ENCODE measurements at places on chromosomes 7 and 10.
A peak's percentile ranks its signal among the peaks of the same experiment; 100 is the strongest.

GRCh38 chr7:133846203-133846945 is 280.8 kb upstream of the LRGUK start:
- no peak for DNase-seq

DNA sequence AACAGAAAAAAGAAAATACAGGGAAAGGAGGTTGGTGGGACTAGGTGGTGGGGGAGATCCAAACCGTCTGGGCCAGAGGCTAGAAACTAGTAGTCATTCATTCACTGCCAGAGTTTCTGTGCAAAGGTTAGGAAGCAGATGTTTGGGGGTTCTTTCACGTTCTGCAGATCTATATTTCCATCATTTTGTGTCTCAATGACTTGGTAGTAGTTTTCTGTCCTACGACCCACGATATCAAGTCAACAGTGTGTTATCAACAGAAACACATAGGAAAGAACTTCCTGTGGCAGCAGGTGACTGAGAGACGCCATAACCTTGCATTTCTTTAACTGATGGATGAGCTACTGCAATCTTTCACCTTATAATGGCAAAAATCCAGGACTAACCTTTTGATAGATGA is 1.8 kb downstream of the CEP55 start:
- DNase-seq = no peak

- DNase-seq = no peak
Measured at GRCh38 chr7:134777908-134778580, 1.4 kb upstream of the CALD1 start.

DNA sequence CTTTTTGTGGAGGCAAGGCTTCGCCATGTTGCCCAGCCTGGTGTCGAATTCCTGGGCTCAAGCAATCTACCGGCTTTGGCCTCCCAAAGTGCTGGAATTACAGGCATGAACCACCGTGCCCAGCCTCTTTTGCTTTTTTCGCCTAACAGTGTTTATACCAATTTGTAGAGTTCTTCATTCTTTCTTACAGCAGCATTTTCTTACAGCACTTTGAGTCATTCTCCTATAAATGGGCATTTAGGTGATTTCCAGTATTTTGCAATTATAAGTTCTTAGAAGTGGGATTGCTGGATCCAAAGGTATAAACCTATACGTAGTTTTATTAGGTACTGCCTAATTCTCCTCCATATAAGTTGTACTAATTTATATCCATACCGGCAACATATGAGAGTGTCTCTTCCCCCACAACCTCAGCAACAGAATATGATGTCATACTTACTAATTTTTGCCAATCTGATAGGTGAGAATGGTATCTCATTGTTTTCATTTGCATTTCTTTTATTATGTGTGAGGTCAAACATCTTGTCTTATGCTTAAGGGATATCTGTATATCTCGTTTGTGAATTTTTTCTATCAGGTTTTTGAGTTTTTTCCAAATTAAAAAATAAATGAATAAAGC is 39.1 kb downstream of the SUFU start:
- no peak for DNase-seq

DNA sequence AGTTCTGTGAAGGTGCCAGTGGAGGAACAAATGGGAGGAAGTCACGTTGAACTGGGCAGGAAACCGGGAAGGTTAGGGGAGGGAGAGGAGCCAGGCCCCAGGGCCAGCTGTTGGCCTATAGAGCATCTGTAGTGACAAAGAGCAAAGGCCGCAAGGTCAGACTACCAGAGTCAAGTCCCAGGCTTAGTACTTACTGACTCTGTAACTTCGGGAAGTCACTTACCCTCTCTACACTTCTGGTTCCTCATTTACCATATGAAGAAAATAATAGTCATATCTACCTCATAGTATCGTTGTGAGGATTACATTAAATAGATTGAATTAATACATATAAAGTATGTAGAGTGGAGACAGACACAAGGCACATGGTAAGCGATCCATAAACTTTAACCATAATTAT is 101.8 kb upstream of the FZD1 start:
- no peak for DNase-seq

GRCh38 chr7:30927559-30927958 is 15.9 kb downstream of the AQP1 start:
- no peak for DNase-seq

DNA sequence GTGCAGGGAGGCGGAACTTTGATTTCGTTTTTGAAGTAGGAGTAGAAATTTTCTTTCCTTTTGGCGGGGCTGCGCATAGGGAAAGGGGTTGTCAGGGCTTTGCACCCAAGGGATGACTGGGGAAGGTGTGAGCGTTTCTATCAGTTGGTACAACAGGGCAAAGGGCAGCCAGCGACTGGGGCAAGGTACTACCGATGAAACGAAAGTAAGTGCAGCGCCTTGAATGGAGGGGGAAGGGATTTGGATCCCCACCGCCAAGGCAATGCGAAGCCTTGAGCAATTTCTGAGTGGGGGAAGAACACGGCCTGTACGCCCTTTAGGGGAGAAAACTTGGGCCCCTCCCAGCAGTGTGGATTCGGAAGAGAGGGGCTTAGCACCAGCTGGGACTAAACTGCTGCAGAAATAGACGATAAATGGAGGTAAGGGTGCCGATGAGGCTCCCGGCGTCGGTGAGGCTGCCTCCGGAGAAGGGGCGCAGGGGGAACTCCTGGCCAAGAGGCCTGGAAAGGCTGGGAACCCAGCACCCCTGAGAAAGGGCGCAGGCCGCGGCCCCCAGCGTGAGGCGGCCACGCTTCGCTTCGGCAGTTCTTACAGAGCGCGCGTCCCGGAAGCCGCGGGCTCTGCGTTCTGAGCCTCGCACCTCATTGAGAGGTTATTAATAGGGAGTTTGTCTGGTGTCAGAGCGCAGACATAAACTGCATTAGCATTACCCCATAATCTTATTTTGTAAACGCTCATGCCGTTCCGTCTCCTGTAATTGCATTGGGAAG is 10.0 kb upstream of the TLX1 start:
- peak; percentile 32 for DNase-seq

DNA sequence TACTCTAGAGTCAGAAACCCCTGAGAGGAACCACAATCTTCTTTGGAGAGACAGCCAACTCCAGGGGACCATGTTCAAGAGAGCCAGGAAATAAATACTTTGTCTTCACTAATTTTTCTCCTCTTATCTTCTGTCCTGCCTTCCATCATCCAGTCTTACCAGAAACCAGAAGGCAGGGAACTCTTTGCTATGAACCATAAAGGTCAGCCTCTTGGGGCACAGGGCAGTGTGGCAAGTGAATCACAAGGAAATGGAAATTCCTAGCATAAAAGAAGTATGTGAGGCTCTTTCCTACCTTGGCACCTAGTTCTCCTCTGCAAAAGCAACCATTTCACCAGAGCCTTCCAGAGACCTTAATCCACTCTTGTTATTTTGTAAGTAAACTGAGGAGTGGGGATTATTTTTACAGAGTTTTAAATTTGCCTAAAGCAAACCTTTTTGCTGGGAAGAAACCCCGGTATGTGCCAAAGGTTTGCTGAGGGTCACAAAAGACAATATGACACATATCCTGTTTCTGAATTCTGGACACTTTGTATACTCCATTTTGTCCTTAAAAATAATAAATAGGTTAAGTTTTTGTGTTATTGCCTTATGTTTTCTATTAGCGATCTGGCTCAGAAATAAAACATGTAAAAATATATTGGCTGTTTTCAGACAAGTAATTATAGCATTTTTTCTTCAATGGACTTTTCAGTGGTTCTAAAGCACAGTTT is 87.1 kb downstream of the ADAM22 start:
- no peak for DNase-seq

DNA sequence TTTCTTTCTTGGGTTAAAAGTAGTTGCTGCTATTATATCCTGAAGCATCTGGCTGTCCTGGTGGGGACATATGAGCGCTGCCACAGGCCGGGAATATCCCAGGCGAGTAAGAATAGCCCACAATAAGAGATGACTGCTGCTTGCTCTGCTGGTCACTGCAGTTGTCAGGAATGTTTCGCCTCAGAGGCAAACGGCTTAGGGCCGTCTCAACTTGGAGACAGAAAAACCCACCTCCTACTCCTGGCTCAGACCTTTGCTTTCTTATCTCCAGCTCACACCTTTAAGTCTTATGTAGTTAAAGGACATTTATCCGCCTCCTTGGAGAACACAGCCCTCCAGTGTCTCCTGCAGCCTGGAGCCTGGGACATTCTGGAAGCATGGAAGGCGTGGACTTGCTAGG is at the start of gene GJD4:
Gene GJD4 (plus strand): TSS at position 151 of the 400 bp plus-strand sequence. CDS start 227 bp downstream, at position 378.
- DNase-seq = no peak

DNA sequence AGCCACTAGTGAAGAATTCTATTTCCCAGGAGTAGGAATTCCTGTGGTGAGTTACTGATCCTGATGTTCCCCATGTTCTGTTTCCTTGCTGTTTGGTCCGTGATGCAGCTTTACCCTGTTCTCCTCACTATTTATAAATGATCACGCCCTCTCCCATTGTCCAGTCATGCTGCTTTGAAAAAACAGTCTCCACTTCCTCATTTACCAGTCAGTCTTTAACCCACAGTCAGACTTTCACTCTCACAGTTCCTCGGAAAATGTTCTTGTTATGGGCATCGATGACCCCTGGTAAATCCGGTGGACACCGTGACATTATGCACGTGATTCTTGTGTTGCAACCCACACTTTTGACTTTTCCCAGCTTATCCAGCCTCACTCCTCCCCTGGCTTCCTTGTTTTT is 14.4 kb downstream of the SCIN start:
- DNase-seq = no peak

- no peak for DNase-seq
Measured at GRCh38 chr7:33757050-33757449, 148.3 kb upstream of the BMPER start.

DNA sequence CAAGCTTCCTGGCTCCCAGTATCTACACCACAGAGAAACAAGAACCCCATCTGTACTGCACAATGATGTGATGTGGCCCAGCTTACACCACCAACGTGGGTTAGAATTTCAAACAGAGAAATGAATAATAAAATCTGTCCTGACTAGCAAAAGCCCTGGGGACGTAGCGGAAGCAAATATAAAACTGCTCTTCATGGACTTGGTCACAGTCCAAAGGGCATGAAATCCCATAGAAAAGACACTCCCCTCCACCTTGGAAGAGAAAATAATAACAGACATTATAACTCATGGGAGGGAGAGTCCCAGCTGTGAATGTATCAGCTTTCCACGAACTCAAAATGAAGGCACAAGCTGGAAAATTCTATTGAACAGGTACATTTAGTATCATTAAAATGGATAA is 205.3 kb upstream of the GALNT17 start:
- no peak for DNase-seq

DNA sequence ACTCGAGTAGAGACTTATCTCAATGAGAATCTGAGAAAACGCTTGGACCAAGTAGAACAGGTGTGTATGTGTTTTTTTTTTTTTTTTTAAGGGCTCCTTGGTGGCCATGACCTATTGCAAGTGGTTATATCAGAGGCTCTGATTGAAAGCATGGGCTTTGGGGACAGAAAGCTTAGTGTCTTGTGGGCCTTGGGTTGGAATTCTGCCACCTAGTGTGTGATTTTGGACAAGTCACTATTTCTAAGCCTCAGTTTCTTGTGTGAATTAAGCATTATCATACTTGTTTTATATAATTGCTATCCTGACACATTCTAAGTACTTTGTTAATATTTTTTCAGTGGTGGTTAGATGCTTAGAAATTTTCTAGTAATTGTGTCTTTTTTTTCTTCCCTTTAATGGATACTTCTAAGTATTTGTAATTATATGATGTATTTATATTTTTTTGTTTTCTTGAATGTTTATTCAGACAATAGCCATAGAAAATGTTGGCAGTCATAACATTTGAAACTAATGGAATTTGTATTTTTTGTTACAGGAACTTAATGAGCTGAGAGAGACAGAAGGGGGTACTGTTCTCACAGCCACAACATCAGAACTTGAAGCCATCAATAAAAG is 33.1 kb downstream of the SMC3 start:
- peak; percentile 64 for DNase-seq

GRCh38 chr7:127876393-127876792 is 154.8 kb downstream of the LRRC4 start:
- DNase-seq = no peak

DNA sequence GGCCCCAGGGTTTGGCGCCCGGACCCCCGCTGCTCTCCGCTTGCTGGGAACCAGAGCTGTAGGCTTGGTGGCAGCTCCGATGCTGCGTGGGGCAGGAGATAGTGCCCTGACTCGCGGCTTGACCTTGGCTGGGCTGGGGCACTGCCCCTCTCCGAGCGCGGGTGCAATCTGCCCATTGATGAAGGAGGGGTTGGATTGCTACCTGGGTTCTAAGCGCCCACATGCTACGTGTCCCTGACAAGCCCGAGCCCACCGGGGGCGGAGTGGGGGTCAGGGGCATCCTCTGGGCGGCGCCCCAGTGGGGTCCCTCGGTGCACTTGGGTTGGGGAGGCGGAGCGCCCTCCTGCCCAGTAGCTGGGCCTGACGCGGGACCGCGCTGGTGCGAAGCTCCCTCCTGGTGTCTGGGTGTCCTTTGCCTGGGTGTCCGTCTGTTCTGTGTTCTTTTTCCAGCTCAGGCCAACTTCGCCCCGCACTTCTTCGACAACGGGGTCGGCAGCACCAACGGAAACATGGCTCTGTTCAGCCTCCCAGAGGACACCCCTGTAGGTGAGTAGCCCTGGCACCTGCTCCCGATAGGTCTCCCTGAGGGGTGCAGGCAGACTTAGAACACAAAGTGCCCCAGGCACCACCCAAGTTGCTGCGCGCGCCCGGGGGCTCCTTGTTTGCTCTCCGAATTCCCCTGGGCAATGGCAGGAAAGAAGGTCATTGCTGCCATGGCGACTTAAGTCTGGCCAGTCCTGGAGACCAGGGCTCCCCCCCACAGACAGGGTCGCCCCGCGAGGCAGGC is 900 bp downstream of the CDHR1 start:
- DNase-seq = no peak

GRCh38 chr7:49885593-49886285 is 112.3 kb downstream of the VWC2 start:
- DNase-seq = no peak

- DNase-seq = no peak
Measured at GRCh38 chr10:64365663-64366062, 844.5 kb downstream of the REEP3 start.

DNA sequence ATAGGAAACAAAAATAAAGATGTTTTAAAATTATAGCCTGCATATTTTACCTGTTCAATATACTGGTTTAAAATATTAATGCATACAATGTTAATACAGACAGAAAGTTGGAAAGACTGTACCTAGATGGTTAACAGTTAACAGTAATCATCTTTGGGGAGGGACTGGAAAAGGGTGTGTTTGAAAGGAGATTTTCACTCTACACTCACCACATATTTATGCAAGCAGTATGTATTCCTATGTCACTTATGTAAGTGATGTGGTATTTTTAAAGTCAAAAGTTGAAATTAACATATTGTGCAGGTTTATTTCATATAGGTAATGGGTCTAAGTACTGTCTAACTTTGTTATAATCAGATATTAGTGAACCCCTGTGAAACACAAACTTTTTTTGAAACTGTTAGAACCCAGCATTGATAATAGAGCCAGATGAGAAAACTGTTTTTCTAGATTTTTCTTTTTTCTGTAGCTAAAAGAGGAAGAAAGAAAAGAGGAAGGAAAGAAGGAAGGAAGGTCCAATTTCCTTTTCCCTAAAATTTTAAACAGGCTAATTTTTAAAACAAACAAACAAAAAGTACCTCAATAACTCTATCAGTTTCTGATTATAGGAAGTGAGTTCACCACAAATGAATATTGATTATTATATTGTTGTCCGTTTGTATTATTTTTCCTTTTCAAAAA is 9.0 kb upstream of the STARD3NL start:
- no peak for DNase-seq
